ENCODE measurements at places on chromosomes 2 and 18.
A peak's percentile ranks its signal among the peaks of the same experiment; 100 is the strongest.

- no peak for DNase-seq
These were observed 64.0 kb downstream of the ADNP2 start for GRCh38 chr18:80173060-80173459.

- no peak for DNase-seq
These were observed 612.0 kb downstream of the IRS1 start for GRCh38 chr2:226187616-226188015.

DNA sequence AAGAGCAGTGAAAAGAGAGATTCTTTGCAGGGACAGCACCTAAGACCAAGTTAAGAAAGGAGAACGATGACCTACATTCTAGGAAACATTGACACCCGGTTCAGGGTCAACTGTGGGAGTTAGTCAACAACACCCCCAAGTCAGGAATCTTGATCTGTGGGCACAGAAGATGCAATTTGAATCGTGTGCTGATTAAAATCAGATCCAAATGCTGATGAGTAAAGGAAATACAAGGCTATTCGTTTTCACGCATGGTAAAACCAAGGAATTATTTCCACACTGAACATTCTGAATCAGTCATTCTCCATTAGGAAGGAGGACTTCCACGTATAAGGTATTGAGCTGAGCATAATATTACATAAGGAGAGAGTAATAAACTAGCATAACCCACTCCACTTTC, 124.2 kb downstream of the COPS8 start:
- DNase-seq, result no peak

DNA sequence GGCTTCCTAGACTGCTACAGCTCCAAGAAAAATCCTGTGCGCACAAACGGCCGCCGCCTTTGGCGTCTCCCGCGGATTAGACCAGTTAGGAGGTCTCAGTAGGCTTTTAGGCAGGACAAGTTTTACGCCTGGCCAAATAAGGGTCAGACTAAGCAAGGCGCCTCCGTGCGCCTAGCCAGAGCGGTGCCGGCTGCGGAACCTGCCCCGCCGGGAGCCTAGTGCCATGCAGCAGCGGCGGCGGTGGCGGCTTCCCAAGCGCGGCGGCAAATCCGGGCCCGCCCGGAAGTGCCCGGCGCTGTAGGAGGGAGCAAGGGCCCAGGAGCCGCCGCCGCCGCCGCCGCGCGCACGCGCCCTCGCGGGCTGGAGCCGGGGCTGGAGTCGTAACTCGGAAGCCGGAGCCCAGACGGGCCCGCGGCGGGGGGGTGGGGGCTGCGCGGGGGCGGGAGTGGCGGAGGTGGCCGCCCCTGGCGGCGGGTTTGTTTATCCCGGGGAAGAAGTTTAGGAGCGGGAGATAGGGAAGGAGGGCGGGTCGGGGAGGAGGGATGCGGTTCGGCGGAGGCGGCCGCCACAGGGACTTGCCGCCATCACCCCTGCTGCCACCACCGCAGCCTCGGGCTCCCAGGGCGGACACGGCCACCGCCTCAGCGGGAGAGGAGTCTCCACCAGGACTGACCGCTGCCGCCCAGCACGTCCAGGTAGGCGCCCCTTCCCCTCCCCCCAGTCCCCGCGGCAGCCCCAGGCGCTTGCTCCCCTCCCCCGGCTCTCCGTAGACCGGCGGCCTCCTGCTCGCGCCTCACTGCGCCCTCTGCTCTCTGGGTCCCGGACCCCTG, at the start of gene SPOPL:
Gene SPOPL, plus strand, starts transcription at position 346 of the 830 bp plus-strand sequence. CDS start 48,447 bp downstream, outside the sequence.
- peak; percentile 69 for DNase-seq

DNA sequence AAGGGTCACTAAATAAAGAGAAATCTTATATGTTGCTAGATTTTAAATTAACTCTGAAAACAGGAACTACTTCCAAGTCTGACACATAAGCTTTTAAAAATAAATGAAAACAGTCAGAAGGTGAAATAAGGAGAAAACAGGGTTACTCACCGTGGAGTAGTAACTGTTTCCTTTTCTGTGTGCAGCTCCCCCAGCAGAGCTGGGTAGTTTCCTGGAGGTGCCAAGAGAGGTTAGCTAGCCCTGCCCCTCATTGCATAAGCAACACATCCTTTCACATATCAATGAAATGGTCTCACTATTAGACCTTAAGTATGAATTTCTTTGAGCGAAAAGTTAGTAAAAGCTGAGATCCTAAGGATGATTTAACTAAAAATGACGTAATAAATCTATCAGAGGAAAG, 54.0 kb upstream of the GPR75 start:
- no peak for DNase-seq

DNA sequence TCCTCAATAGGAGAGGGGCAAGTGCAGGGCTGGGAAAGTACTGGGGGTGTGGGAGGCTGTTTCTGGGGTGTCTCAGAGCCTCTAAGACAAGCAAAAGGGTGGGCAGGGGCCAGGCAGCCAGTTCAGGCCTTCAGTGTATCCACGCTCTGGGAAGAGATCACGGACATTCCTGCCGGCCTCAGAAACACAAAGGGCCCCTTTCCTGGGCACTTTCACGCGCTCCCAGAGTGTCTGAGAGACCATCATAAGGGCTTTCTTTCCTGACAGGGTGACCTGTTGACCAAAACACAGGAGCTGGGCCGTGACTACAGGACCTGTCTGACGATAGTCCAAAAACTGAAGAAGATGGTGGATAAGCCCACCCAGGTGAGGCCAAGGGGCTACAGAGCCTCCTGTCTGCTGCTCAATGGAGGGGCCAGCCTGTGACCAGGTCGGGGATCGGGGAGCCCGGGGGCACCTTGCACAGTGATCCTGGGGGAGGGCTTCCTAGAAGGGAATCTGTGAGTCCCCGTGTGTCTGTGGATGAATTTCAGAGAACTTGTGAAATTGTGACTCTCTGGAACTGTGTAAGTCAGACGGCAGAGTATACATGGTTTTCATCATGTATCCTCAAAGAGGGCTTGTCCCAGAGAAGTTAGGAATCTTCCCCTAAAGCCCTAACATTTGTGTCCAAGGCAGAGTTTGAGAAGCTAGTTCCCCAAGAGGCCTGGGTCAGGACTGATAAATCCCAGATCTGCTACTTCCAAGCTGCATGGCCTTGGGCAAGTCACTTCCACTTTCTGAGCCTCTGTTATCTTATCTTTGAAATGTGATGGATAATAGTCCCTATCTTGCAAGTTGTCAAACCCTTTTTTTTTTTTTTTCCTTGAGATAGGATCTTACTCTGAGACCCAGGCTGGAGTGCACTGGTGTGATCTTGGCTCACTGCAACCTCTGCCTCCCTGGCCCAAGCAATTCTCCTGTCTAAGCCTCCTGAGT, 1.8 kb downstream of the GNLY start:
- DNase-seq, result no peak

- no peak for DNase-seq
These were observed 63.6 kb downstream of the ZBTB7C start for GRCh38 chr18:48345596-48345995.

DNA sequence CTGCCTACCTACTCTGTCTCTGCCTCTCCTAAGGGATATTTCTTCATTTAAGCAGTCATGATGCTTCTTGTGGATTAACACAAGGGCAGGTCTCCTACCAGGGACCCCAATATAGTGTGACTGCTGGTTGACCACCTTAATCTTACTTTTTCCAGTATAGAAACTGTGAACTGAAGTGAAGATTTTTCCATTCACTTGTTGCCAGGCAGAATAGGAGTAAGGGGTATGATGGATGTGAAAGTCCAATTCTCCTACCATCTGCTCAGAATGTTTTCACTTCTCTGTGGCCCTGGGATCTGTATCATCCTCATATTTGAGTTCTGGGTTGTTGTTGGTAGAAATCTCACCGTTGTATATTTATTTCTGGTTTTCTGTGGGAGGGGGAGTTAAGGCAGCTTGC, 247.8 kb downstream of the WDPCP start:
- no peak for DNase-seq

DNA sequence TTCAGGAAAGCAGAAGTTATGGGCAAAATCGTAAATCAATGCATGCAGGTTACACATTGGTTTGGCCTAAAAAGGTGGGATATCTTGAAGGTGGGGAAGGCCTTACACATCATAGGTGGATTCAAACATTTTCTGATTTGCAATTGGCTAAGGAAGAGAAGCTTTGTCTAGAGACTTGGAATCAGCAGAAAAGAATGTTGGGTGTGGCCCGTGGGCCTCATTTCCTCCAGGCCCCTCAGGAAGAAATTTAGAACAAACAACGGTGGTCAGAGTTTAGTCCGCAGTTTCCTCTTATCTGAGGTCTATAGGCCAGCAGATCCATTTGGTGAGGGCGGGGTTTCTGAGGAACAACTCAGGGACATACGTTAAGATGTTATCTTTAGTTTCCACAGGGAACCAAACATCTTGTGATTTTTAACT, 50.9 kb upstream of the AFF3 start:
- DNase-seq, result no peak

DNA sequence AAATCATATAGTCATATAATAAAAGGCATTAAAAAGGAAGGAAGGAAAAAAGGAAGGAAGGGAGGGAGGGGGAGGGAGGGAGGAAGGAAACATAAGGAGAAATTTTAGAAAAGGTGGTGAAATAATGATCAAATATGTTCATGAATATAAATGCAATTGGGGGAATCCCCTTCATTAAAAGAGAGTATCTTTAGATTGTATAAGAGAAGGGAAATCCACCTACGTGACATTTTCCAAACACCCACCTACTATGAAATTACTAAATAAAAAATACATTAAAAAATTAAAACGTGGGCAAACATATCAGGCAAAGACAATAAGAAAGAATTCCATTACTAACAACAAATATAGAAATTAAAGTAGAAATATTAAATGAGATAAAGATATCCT, 203.4 kb upstream of the PARD3B start:
- no peak for DNase-seq

DNA sequence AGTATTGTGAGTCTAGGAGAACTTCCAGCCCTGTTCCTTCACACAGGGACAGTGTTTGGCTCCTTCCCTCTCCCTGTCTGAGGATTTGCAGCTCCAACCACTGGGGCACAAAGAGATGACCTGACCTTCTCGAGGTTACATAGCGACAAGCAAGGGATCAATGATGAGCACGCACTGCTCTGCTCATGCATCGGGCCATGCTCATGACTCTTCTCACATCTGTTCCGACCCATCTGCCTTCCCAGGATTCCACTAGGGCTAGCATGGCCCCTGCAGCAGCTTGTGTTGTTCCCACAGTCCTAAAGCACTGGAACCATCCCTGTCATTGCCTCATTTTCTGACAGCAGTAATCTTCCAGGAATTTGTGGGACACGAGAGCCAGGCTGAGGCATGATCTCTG, 78.8 kb upstream of the ARHGAP28 start:
- no peak for DNase-seq

DNA sequence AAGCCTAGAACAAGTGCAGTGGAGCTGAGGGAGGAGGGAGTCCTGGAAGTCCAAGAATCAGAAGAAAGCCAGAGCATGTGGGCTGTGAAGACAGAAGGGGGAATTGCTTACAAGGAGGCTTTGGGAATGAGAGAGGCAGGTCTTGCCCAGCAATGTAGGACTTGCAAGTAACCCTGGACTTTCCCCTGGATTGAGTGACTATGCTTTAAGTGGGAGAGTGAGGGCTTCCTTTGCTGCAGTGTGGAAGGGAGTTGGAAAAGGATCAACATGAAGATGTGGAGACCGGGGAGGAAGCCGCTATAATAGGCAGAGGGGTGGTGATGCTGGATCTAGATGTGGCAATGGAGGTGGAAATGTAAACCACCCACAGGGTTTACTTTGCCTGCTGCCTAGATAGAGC, 13.8 kb upstream of the SCYGR1 start:
- no peak for DNase-seq

DNA sequence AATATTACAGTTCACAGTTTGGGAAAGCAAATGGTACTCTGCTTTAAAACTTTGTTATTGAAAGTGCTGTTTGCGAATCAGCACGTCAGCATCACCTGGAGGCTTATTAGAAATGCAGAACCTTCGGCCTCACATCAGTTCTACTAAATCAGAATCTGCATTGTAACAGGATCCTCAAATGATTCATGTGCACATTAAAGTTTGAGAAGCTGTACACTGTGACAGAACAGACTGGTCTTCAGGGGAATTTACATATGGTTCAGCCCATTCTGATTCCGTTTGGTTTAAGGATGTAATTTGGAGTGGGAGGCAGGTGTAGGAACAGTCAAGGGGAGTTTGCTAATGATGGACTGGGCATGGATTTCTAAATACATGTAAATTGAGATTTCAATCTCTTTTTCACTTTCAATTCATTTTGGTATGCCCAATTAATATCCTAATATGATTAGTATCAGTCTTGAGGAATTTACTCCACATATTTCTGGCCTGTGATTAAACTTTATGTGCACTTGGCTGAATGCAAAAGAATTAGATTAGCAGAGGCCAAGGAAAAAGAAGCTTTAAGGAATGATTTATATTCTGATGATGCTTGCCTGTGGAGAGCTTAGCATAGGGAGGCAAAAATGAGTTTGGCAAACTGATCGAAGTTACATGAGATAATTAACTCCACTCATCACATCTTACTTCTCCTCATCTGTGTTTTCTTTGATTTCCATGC, 248.8 kb downstream of the XIRP2 start:
- no peak for DNase-seq

DNA sequence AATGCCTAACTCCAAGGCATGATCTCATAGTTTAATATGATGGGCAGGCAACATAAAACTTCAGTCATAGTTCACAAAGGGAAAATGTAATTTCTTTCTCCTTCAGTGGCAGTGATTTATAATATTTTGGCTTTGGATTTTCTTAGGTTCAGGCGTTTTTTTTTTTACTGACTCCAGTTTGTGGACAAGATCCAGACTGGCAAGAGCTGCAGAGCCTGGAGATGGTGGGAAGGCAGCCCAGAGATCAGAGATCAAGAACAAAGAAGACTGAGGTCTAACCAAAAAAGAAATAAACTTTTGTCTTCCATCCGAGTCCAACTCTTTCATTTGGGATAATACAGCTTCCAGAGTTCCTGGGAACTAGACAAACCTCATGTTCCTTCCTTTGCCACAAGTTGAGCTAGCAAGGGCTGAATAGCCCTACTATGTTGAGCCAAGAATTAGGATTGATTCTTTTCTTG, 215.3 kb upstream of the SETBP1 start:
- no peak for DNase-seq

DNA sequence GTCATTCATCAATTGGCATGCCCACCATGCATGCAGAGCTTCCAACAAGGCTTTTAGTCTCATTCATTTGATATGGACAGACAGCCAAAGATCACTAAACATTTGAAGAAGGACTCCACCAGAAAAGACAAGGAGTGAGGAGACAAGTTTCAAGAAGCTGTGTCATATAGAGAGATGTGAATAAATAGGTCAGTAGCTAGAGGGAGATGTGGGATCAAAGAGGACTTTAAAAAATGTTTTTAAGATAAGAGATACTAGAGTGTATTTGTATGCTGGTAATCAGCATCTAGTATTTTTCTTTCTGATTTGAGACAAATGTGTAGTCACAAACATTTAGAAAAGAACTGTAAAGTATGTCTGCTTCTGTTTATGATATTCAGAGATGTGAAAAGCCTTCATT, 48.5 kb downstream of the ANTXR1 start:
- DNase-seq, result no peak

DNA sequence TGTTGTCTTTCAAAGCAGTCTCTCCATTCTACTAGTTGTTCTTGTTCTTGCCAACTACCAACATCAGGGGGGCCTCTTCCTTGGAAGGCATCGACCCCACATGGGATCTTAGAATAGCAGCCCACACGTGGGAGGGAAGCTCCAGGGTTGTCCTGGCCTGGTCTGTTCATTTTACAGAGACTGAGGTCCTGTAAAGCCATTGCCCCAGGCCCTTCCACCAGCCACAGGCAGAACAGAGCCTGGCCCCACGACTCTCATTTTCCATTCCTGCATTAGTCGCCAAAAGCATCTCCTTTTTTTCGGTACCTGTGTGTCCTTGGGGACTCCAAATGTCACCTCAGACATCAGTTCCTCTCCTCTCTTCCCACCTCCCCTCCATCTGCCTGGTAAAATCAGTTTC, 28.0 kb downstream of the CNGA3 start:
- no peak for DNase-seq
